ENCODE measurements at places on chromosomes 6 and 20.
A peak's percentile ranks its signal among the peaks of the same experiment; 100 is the strongest.

DNA sequence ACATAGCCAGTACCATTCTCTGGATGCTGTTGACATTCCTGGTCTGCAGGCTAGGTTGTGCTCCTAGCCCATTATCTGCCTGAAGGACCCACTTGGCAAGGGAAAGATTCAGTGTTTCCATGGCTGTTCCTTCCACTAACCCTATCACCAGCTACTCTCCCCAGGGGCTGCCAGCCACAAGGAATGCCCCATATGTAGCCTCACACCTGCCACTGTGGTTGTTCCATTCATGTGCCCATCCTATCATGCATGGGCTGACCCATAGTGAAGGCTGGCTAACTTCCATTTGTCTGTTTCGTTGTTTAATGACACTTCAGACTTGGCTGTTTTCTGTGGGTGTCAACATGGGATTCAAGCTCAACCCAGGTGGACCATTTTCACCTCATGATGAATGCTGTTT is 25.6 kb upstream of the HLA-A start:
- no peak for DNase-seq

- peak; percentile 93 for DNase-seq
Measured at GRCh38 chr20:2314759-2315439, 19.1 kb downstream of the TGM3 start.

DNA sequence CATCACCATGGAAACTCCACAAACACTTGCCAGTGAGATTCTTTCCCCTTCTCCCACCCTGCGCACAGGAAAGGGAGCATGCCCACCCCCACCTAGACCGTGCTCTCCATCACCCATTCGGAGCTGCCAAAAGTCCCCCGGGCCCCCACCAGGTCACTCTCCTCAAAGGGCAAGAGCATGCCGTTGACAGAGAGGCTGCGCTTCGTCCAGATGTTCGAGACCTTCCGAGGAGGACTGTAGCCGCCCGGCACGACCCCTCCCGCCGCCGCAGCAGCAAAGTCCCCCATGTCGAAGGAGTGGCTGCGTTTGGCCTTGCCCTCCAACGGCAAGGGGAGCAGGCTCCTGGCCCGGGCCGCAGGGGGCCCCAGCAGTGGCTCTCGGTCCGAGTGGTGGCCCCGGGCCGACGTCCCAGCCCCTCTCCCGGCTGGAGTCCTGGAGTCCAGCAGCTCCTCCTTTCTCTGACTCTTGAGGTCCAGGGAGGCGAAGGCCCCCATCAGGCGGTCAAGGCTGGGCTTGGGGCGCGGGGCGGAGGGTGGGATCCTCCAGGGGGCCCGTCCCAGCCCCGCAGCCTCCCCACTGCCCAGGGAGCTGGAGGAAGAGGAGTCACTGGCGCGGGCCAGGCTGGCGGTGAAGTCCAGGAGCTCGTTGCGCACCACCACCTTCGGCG is 195.2 kb downstream of the LRFN2 start:
- no peak for DNase-seq

DNA sequence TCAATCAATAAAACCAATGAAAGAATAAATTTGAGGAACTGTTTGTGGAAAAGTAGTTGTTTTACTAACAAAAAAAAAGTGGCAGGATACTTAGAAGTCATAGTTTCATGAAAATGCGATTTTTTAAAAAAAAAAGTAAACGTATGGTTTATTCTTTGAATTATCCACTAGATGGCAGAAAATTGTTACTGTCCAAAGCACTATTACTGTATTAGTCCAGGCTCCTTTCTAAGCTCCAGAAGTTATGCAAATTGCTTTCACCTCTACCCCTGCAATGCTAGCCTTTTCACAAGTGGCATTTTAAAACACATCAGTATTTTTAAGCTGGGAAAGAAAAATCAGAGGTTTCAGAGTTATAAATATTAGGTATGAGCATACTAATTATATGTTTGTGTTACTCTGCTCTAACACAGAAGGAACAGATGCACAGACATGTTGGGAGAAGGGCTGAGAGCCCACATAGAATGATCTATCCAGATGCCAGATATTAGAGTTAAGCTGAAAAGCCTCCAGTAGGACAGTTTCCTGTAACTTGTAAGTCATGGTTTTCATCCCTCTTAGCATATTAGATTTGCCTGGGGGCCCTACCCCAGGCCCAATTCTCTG is 63.9 kb downstream of the FHL5 start:
- peak; percentile 56 for DNase-seq

DNA sequence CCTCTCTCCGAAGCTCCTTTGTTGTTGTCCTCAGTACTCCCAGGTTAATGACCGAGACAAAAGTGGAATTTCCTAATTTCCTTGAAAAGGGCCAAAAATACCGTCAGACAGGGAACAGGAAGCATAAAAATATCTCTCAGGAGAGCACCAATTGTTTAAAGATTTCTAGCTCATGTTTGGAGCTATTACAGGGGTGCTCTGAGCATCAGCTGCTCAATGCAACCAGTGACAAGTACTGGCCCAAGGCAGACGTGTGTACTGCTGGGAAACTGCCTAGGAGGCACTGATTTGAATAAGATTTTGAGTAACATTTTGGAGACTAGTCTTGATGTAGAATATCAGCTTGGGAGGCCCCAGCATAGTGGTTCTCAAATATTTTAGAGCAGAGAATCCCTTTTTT is 17.3 kb downstream of the LAMA4 start:
- DNase-seq, result no peak

GRCh38 chr6:24909241-24910216 is 26.2 kb downstream of the RIPOR2 start:
- DNase-seq, result no peak

GRCh38 chr6:81002126-81002525 is 750.4 kb downstream of the TENT5A start:
- peak; percentile 53 for DNase-seq

DNA sequence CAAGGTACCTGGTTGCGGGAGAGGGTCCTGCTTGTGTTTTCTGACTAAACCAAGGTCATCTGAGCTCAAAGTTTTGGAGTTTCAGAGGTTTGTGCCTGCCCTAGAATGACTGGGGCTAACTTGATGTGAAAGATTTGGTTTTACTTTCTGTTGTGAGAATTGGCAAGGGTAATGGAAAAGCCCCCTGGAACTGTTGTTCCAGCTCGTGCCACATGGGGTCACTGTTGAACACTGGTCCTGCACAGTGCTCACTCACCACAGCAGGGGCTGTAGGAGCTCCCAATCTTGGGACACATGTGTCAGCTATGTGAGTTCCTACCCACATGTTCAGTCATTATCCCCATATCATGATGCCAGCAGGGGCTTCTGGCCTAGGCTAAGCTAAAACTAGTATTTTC is 6.5 kb downstream of the TGM6 start:
- DNase-seq, result no peak
